CD4-positive, alpha-beta T cell treated with Interleukin-21 for 1 hour (primary cell): ENCODE measurements at places on chromosomes 1 and 21.

- DNase-seq: no peak
These were observed 15.1 kb upstream of the MPL start for GRCh38 chr1:43322506-43322905.

- peak; percentile 58 for DNase-seq
These were observed 84.4 kb downstream of the NKAIN1 start for GRCh38 chr1:31155216-31155806.

- DNase-seq: no peak
These were observed 3.1 kb downstream of the ARHGEF10L start for GRCh38 chr1:17542645-17543044.

GRCh38 chr1:51592711-51593110 is 24.2 kb upstream of the OSBPL9 start:
- no peak for DNase-seq
